ENCODE measurements at places on chromosomes 1 and 21.

GRCh38 chr21:45541221-45542039 is 810 bp downstream of the SLC19A1 start:
- DNase-seq: no peak

DNA sequence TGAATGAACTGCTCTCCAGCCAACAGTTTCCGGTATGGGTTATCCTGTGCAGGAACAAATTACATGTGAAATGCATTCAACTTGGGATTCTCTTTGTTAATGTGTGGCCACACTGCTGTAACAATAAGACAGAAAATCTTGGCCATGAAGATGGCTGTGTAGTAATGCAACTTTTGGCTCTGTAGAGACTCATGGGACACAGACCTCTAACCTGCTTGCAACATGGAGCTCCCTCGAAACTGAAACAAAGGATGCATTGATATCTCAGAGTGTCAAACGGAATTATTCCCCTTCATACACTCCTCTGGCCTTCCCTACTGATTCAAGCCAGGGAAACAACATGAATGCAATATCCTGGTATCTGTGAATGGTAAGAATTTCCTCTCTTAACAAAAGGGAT is 559.3 kb upstream of the ZRANB2 start:
- DNase-seq: no peak

DNA sequence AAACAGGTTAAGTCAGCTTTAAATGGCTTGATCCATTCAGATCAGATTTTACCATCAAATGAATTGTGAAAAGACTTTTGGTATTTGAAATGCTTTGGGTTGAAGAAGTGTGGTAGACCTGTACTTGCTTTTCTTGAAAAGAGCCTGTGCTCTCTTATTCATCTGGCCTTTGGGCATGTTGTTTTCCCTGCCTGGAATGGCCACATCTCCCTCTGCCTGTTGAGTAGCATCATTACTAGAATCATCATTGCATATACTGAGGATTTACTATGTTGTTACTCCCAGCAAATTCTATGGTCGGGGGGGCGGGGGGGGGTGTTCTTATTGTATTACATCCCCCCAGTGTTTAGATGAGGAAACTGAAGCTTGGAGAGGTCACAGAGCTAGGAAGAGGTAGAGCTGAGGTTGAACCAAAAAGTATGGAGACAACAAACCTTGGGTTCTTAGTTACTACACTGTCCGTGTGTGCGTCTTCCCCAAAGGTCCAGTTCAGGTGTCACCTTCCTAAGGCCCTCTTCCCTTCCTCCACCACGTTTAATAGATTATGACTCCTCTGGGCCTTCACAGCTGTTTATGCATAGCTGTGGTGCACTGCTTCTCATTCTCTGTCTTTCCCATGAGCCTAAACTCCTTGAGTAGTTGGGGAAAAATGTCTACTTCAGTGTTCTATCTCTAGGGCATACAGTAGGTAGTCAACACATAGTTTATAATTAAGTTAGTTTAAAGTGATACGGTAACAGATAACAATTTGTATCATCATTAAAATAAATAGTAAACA is 246.4 kb upstream of the HOOK1 start:
- DNase-seq: no peak

DNA sequence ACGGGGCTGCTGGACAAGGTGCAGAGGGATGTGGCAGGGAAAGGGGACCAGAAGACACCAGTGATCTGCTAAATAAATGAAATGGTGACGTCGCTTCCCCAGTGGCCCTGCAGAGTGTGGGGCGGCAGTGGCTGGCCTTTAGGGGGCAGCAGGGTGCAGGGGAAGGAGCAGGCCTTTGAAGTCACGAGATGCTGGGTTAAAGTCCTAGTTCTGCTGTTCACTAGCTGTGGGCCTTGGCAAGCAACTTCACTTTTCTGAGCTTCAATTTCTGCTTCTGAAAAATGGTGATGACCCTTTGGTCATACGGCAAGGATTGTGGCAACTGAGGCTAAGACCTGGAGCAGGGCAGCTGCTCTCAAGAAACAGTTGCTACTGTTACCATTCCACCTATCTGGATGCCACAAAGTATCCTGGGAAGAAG is 9.2 kb upstream of the GALE start:
- peak; percentile 73 for DNase-seq

- DNase-seq: no peak
Observed at GRCh38 chr1:50603274-50604271, 180.3 kb upstream of the DMRTA2 start.

DNA sequence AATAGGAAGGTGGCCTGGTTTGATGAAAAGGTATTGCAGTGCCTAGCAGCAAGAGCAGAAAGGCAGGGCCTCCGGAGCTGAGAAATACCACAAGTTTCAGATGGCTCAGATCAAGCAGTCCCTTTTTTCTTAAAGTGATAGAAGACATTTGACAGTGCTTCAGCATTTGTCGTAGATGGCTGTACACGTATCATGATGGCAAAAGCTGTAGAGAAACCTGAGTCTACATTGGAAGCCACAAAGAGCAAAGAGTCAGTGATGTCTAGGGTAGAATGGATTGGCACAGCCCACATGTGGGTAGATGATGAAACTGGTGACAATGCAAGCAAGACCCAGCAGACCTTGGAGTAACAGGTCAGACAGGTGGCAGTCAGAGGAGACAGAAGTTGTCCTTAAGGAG is 101.3 kb upstream of the ARTN start:
- peak; percentile 87 for DNase-seq

DNA sequence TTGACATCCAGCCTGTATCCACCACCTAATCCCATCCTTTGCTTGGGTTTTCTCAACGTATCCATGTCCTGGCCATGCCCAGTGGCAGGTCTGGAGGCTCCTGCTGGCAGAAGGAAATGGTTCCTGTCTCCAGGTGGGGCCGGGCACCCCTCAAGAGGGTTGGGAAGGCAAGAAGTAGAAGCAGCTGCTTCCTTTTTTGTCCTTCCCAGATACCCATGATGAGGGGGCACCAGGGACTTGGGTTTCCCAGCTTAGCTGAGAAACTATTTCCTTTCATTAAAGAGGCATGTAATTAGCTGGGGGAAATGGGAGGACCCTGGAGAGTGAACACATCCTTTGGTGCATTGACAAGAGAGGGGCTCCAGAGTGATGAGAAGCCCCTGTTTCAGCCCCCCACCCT is 21.1 kb upstream of the SLC45A3 start:
- no peak for DNase-seq

Measured in trophoblast cell (in vitro differentiated cells and primary cell).